ENCODE measurements at places on chromosomes 6 and 20.

GRCh38 chr6:158283304-158283980, 28.8 kb upstream of the TULP4 start:
- DNase-seq: no peak

DNA sequence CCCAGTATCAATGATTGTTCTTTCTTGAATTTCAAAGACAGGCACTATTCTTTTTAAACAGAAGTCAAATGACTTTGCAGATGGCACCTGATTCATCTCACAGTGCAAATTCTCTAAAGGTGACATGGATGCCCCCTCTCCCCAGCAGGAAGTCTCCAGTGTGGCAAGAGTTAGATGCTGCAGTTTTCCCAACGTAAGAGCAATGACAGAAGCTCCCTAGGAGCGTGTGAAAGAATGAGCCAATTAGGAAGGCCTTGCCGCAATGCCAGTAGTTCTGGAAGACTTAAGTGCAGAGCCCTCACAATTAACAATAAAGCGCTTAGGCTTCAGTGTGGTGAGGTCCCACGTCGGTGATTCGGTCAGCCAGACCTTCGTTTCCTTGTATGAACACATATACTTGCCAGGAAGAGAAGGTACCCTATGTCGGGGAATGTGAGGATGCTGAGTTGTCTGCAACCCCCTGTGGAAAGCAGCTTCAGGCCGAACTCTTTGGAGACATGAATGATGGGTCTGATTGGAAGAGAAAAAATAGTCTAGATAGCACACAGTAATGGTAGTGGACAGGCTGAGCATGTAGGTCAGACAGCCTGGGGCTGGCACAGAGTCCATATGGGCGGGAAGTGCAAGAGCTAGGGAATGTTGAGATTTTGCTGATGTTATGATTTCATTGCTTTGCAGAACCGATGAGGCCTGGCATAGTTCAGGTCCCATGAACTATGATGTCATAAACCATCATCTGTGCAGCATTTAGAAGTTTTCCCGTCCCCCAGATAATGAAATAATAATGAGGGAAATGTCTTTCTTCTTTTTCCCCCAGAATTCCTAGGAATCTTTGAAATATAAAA, 132.6 kb downstream of the PHACTR1 start:
- no peak for DNase-seq

- no peak for DNase-seq
Observed at GRCh38 chr6:147958683-147959082, 384.0 kb upstream of the SASH1 start.

DNA sequence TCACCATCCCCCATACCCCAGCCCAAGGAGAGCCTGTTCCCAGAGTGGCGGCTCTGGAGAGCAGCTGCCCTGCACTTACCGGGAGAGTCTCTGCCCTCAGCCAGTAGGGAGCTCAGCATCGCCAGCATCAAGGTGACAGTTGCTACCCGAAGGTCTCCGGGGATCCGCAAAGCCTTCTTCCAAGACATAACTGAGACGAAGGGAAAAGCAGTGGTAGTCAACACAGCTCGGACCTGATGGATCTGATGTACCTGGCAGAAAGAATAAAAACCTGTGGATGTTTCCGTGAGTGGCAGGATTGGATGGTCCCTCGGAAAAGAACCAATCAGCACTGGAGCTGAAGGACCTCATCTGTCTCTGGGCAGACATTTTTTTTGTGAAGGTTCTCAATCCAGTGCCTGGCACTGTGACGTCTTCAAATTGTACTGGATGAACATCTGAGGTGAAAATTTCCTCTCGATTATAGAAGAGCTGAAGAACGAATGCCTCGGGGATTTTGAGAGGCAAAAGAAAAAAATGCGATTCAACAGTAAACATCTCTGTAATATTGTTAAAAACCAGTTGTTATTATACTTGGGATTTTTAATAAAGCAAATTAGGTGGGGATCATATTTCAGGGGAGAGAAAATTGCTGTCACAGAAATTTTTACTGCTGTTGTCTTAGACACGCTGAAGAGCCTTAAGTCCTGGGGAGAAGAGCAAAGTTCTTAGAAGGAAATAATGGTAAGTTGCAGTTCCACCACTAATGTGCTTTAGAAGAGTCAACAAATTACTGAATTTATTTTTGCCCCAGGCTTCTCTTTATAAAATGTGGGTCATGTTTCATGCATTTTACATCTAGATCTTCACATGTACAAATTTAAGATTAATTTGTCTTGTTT, at the start of gene HLA-DQB1:
HLA-DQB1 (minus strand) TSS at position 238 of the 881 bp plus-strand sequence; CDS start at position 188, 50 bp downstream.
- no peak for DNase-seq

DNA sequence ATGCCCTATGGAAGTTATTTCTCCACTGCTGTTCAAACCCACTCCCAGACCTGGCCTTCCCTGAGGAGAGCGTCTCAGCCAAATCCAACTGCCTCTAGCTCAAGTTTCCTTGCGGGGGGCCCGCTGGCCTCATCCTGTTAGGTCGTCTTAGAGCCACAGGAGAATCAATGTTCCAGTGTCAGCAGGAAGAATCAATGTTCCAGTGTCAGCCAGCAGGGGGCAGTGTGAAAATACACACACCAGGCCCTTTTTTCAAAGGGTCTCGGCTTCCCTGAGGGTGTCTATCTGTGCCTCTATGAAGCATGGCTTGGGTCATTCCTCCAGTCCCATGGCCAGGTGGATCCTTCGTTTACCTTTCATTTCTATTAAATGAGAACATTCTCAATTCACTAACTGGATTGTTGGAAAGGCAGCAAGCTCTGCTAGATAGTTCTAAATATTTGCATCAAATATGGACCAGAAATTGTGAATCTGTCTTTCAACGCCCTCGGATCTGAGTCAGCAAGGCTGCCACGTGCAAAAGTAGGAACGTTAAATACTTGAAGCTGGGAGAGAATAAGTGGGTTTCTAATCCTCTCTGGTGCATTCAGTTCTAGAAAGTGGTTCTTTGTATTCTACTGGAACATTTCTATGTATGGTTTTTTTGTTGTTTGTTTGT, 19.2 kb downstream of the PRND start:
- no peak for DNase-seq

DNA sequence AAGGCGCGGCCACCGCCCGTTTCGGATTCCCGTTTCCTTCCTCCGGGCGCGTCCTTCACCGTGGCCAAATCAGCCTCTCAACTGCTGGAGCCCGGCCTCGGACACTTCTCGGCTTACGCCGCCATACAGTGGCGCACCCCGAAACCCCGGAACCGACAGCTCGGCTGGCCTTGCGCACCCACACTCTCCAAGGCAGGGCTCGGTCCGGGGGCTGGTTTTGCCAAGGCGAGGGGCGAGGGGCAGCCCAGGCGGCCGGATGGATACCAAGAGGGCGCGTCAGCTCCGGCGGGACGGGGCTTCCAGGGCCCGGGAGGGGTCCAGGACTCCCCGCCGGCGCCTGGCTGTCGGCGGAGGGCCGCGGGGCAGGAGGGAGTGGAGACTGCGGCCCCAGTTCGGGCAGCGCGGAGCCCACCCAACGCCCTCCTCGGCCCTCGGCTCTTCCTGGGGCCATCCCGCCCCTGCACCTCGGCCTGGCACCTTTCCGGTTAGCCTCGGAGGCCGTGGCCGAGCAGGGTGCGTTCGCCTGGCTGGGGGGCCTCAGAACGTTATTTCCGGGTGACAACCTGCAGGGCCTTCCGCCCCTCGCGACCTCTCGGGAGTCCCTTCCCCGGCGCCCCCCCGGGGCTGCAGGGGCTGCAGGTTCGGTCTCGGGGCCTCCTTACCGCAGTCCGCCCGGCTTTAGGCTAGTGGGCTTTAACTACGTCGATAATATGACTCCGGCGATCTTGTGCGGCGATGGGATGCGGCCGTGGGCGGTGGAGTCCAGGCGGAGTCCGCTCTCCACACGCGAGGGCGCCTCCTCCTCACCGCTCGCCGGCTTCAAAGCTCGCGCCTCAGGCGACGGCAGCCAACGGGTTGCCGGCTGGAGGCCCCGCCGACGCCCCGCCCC, 697 bp upstream of the CEP43 start:
- peak; percentile 63 for DNase-seq

GRCh38 chr6:71468841-71469700, 180.5 kb downstream of the OGFRL1 start:
- no peak for DNase-seq

DNA sequence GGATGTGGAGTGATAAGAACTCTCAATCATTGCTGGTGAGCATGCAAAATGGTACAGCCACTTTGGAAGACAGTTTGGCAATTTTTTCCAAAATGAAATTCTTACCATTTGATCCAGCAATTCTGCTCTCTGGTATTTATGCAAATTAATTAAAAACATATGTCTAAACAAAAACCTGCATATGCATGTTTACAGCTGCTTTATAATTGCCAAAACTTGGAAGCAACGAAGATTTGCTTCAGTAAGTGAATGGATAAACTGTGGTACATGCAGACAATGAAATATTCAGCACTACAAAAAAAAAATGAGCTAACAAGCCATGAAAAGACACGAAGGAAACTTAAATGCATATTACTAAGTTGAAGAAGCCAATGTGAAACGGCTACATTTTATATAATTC, 55.5 kb upstream of the SMLR1 start:
- DNase-seq: no peak

DNA sequence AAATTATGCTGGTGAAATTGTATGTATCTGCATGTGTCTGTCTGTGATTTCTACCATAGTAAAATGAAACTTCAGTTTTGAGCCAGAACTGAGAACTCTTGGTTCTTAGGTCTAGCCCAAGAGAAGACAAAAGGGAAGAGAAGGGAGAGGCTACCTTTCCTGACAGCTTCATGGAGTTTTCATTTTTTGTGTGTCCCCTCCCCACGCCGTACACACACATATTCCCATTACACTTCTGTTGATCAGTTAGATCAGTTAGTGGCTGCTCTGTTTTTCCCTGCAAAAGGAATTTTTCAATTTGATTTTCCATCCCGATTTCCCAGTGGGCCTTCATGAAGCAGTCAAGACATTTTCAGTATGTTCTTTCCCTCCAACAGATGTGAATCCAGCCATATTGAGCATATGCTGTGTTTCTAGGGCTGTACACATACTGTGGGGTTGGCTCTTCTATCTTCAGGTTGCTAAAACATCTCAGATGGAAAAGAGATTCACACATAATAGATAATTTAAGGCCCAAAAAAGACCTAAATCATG, 52.5 kb downstream of the HIVEP1 start:
- no peak for DNase-seq

- DNase-seq: no peak
Observed at GRCh38 chr20:16846006-16846405, 97.8 kb downstream of the OTOR start.

DNA sequence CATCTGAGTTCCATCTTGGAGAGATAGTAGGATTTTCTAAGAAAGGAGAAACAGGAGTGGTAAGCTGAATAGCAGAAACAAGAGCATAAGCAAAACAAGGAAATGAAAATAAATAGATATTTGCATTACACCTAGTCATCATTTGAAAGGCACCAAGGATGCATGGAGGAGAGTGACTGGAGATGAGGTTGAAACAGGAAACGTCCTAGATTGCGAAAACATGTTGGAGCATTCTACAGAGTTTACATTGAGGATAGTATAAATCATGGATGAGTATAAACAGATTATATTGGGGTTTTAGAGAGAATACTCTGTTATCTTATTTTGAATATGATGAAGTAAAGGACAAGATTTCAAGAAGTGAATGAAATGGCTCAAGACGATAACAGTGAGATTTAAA, 507.3 kb downstream of the EYS start:
- DNase-seq: no peak

GRCh38 chr6:29907637-29908340, 34.5 kb upstream of the HLA-A start:
- DNase-seq: no peak

- DNase-seq: no peak
Observed at GRCh38 chr6:125810445-125810844, 19.7 kb downstream of the NCOA7 start.

DNA sequence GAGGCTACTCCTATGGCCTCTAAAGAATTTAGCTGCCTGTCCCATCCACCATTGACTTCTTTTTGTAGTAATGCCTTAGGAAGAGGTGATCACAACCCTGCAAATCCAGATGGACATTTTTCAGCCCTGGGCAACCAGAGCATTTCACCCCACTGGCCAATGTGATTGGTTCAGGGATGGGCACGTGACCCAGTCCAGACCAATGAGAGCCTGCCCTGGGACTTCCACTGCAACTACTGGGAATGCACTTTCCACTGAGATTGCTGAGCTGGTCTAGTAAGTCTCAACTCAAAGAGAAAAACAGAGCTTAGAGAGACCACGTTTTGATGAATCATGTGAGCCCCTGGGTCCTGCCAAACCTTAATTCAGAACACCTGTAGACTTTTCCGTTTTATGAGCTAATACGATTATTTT, 8.9 kb upstream of the UBE2V1 start:
- DNase-seq: peak; percentile 78

DNA sequence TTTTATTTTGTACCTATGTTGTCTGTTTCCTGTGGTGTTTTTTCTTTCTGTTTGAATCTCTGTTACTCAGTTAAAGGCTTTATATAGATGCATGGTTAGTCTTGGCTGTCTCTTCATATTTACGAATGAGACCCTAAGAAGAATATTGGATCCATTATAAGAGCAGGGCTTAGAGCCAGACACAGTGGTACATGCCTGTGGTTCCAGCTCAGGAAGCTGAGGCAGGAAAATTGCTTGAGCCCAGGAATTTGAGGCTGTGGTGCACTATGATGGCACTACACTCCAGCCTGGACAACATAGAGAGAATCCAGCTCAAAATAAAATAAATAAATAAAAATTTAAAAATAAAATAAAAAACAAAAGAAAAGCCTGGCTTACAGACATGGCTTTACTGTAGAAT, 211.1 kb downstream of the SOD2 start:
- DNase-seq: no peak

Data from RWPE2 (cell line).